Stimulated activated CD8-positive, alpha-beta memory T cell treated with anti-CD3 and anti-CD28 coated beads, Interleukin-15, amount 100 ng/mL, for 4 hours (primary cell): ENCODE measurements at places on chromosomes 12 and 14.

- no peak for DNase-seq
These were observed 47.7 kb downstream of the C12orf50 start for GRCh38 chr12:87981495-87981894.

- no peak for DNase-seq
These were observed 124.8 kb downstream of the SAMD4A start for GRCh38 chr14:54691525-54692283.

DNA sequence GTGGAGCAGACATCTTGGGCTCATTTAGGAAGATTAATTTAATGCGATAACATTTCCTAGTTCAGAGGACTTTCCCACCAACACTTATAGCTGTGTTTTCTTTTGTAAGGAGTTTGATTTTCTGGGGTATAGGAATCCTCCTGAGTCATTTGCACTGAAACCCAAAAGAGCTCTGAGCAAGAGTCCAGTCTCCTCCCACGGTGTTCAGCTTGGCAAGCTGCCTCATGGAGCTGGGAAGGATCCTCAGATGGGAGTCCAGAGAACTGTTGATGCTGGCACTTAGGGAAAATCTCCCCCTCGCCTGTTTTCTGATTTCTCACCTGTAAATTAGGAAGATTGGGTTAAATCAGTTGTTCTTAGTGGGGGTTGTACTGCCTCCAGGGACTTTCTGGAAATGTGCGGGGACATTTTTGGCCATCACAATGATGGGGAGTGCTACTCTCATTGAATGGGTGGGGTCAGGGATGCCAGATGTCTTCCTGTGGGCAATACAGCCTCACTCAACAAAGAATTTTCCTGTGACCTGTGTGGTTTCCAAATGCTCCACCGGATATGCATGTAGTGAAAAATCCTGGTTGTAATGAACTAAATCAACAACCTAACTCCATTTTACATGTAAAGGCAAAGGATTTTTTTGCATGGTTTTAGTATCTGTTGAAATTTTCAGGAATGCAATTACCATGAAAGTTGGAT, 150.6 kb downstream of the ADCK1 start:
- no peak for DNase-seq

- no peak for DNase-seq
These were observed 57.5 kb downstream of the PLEKHA5 start for GRCh38 chr12:19186722-19187661.

DNA sequence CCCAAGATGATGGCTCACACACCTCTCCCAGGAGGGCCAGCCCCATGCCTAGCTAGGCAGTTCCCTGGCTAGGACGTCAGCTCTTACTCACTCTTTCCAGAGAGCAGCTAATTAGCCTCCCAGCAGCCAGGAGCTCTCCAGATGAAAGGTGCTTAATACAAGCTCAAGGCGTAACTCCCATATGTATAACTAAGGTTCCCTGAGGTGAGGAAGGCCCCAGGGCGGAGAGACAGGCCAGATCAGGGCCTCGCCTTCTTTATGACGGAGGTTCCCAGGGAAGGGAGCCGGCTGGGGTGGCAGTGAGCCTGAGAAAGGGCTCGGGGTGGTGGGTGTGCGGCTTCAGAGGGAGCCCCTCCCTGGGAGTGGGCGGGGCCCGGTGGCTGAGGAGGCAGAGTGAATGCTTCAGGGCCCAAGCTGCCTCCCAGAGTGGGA, 26.4 kb upstream of the ZFP36L1 start:
- DNase-seq, result no peak

DNA sequence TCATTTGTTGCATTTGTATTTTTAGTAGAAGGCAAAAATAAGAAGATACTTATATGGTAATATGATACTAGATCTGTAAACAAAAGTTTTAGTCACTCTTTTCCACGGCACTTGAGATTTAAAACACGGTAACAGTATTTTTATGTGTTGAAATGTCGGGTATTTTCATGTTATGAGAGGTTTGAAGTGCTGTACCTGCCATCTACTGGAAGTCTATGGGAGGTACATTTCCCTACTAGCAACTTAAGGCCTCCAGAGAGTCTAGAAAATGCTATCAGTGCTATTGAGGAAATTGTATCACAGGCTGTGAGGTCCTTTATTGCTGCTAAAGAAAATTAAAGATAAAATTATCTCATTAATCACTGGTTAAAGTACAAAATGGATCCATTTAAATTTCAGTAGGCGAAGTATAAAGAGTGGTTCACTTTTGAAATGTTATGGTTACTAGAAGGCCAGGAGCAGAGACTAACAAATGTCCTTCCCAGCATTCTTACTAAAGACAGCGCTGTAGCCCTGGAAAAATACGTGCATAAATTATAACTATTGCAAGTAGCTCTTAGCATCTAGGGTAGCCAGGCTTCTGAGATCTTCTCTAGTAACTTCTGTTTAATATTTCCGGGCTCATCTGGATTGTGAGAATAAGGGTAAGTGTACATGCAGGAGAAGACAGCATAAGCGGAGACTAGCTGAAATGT, 77.6 kb upstream of the PRKD1 start:
- DNase-seq, result no peak

DNA sequence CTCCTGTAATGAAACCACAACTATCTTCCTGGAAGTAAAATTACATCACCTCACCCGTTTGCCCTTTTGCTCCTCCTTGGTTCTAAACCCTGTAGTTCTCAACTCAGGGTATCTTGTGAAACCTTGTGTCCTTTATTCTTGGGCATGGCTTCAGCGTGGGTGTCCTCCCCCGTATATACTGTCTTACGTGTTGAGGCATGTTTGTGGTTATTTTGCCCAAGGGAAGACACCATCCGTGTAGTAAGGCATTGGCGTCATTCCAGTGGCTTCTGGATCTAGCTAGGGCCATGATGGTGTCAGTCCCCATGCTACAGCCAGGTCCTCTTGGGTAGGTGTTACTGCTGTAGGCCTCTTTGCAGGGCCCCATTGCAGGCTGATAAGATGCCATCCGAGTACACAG, 115.4 kb downstream of the ZFP36L1 start:
- DNase-seq, result no peak

GRCh38 chr12:52517888-52518287, 2.3 kb downstream of the KRT5 start:
- DNase-seq, result no peak

DNA sequence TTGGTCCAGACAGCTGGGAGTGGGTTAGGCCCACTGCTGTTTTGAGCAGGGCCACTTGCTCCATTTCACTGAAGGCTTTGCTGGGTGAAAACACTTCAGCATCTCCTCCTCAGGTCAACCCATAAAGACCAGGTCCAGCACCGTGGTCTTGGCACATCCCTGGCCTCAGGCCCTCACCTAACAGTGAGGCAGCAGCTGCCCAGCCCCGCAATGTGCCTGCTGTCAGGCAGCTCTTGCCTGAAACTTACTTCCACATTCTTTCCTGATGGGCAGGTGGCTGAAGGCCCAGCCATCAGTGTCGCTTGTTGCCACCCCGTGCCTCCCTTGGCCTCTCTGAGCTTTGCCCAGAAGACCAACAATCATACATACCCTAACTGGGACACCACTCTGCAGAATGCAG, 54.4 kb downstream of the ANAPC7 start:
- DNase-seq, result no peak

DNA sequence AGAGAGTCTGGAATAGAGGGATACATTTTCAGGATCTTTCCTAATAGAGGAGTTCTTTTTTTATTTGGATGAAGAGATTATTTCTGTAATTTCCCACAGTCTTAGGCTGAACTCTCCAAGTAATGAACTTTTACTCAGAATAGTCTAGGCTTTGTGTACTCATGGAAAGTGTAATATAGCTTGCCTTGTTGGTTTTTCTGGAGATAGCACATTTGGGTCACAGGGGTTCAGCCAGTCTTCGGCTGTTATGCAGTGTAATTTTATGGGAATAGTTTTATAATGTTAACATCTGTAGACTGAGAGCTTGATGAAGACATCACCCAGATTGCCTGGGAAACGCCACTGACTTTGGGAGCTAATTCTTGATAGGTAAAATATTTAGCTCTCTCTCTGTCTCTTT, 450.8 kb downstream of the RAD51B start:
- no peak for DNase-seq

DNA sequence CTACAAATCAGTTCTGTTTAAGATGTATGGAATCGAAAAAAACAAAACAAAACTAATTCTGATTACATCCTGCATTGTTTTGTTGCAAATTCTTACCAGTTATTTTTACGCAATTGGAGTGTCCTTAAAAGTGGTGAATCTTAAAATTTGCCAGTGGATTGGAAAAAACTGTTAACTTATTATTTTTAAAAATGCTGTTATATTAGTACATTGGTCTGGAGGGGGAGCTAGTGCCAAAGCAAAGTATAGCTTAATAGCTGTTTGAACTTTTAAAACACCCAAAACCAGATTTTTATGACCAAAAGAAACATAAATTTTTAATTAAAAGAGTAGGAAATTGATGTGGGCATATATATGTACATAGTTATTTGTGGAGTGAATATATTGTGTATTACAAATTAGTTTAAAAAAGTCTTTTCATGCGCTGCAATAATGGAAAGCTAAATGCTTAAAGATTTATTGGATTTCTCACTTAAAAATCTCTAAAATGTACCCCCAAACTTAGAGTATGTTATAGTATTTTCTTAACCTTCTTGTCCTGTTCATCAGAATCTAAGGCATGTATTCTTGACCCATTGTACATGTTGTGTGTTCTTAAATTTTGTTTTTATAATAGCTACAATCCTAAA, 2.5 kb downstream of the FUT8 start:
- no peak for DNase-seq

- no peak for DNase-seq
These were observed 8.0 kb downstream of the YY1 start for GRCh38 chr14:100246809-100247428.
